ENCODE measurements at places on chromosomes 1 and 21. TPM values are rescaled to one million over a fixed set of nuclear protein-coding genes. Genes with fewer than 3 reads are reported as not detected.

GRCh38 chr1:85342207-85342606 is 65.8 kb upstream of the BCL10 start:
- H3K4me3 ChIP-seq = no peak overlapping the region
- no peaks in the 10 kb centered on the region for H3K27me3 ChIP-seq
- no peaks in the 10 kb centered on the region for H3K36me3 ChIP-seq
- no peak overlapping the region for H3K27ac ChIP-seq
- DNase-seq = no peak

DNA sequence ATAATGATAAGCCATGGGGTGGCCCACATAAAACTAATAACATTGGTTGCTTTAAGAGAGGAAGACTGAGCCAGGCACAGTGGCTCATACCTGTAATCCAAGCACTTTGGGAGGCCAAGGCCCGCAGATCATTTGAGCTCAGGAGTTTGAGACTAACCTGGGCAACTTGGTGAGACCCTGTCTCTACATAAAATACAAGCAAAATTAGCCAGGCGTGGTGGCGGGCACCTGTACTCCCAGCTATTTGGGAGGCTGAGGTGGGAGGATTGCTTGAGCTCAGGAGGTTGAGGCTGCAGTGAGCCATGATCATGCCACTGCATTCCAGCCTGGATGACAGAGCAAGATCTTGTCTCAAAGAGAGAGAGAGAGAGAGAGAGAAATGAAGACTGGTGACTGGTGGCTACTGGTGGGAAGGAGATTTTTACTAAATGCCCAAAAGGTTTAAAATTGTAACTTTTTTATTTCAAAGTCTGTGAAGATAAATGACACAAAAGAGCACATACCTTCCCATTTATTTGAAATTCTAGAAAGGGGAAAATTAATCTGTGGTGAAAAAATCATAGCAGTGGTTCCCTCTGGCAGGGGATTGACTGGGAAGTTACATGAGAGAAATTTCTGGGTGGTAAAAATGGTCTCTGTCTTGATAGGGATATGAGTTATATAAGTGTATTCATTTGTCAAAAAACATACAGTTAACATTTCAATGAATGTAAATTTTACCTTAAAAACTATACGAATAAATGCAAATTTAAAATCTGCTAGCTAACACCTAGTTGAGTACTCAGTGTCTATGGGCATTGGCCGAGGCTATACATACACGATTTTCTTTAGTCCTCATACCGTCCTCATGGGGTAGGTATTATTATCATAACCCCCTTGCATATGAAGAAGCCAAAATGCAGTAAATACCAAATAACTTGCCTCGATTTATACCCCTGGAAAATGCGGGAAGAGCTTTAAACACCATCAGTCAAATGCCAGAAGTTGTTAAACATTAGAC is 2.2 kb upstream of the NBPF1 start:
- DNase-seq = peak; percentile 75
- H3K4me3 ChIP-seq = no peak overlapping the region
- H3K4me1 ChIP-seq = peaks cover 23% of the 10 kb centered on the region

- no peaks in the 10 kb centered on the region for H3K36me3 ChIP-seq
- H3K27me3 ChIP-seq = no peaks in the 10 kb centered on the region
- H3K4me1 ChIP-seq = no peaks in the 10 kb centered on the region
- DNase-seq = no peak
Observed at GRCh38 chr1:58839846-58840835, 56.3 kb upstream of the JUN start.

DNA sequence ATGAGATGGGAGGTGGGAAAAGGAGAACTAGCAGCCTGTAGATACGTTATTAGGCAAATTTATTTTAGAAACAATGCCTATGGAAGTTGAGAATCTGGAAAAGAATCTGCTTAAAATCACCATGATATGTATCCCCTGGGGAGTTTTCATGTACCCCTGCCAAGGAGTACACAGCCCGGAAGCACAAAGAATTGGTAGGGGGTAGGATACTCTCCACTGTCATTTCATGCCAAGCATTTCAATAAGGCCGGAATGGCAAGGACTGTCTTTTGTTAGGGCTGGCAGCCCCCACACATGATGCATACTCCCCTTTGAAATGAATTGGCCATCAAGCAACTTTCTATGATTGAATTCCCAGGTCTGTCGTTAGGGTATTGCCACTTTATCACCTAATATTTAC is 111.5 kb upstream of the APP start:
- no peak for DNase-seq

RPE65 gene
- 0.10 TPM for total RNA-seq

PLA2G2F gene
- not detected for total RNA-seq

DNA sequence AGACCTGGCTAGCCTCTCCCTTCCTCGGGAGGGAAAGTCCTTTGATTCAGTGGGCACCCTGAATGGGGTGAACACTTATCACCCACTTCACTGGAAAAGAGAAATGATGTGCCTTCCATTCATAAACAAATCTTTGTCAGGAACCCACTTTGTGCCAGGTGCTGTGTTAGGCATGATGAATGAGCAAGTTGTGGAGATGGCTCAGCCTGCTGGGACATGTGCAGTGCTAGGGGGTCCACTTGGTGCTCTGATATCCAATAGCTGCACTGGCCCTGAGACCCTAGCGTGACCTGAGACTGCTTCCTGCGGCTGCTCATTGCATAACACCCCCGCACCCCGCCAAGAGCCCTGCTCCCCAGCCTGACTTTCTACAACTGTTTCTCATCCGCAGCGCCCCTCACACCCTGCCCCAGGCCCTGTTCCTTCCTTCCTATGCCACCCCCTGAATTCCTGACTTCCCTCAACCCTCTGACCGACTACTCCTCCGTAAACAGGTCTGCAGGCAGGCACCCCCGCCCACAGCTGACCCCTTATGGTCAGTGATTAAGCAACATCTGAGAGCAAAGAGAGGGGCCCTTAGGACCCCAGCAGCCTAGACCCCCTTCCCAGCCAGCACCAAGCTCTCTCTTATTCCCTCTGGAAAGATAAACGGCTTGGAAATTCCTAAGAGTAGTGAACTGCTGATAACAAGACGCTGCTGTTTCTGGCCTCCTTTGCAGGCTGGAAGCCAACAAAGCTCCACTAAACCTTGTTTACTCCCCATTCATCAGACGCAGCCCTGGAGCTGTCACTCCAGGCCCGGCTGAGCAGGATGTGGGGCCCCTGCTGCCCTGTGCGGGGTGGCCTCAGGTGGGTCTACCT is 12.9 kb downstream of the CSRP1 start:
- peak overlapping the region; percentile 29 for H3K27ac ChIP-seq
- no peak overlapping the region for H3K4me3 ChIP-seq
- H3K27me3 ChIP-seq = no peaks in the 10 kb centered on the region
- peak; percentile 14 for DNase-seq
- H3K4me1 ChIP-seq = peaks cover 84% of the 10 kb centered on the region

PRR9 gene
- not detected for total RNA-seq

DNA sequence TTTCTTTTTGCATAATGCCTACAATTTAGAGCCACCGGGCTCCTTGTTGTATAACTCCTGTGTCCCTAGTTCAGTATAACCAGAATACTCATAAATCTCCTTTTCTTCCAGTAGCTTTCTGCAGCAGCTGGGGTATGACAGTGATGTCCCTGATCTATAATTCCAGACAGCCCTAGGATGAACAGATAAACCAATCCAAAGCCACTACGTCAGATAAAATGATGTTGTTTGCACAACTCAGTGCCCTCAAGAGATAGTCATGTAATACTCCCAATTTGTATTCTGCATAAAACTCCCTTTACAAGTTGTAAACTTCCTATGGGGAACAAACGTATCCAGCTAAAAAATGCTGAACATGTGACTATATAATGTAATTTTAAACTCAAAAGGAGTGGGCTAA is 44.7 kb downstream of the ZNF326 start:
- H3K4me3 ChIP-seq = no peak overlapping the region
- H3K36me3 ChIP-seq = no peaks in the 10 kb centered on the region
- H3K4me1 ChIP-seq = no peaks in the 10 kb centered on the region
- H3K27me3 ChIP-seq = no peaks in the 10 kb centered on the region
- no peak for DNase-seq
- H3K27ac ChIP-seq = no peak overlapping the region

DNA sequence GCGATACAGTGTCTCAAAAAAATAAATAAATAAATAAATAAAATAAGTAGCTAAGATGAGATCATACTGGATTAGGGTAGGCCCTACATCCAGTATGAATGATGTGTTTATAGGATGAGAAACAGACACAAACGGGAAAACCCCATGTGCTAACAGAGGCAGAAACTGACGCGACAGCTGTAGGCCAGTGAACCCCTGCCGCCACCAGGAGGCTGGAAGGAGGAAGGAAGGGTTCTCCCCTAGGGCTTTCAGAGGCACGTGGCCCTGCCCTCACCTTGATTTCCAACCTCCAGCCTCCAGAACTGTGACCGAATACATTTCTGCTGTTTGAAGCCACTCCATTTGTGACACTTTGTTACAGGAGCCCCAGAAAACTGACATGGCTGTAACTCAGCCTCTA is 38.5 kb downstream of the CHD5 start:
- no peaks in the 10 kb centered on the region for H3K4me1 ChIP-seq
- peaks cover 2% of the 10 kb centered on the region for H3K27me3 ChIP-seq
- no peak overlapping the region for H3K4me3 ChIP-seq

- DNase-seq = no peak
- no peaks in the 10 kb centered on the region for H3K36me3 ChIP-seq
Observed at GRCh38 chr21:33197496-33197895, 32.2 kb upstream of the IFNAR2 start.

DNA sequence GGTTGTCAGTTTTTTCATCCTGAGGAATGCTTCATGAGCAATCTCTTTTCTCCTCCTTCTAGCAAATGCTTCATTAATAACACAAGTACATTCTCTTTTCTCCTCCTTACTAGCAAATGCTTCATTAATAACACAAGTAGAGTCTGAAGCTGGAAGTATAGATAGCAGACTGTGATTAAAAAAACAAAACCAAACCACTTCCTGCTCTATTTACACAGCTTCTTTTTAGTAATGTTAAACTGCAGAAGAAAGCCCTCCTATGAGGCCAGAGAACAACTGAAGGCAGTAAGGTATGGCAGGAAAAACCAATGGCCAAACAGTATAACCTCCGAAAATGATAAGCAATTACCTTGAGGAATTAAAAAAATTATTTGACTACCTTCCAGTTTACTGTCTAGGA is 90.1 kb downstream of the ZSWIM5 start:
- peaks cover 20% of the 10 kb centered on the region for H3K4me1 ChIP-seq
- no peak for DNase-seq
- H3K27me3 ChIP-seq = no peaks in the 10 kb centered on the region
- no peak overlapping the region for H3K27ac ChIP-seq
- no peaks in the 10 kb centered on the region for H3K36me3 ChIP-seq

DNA sequence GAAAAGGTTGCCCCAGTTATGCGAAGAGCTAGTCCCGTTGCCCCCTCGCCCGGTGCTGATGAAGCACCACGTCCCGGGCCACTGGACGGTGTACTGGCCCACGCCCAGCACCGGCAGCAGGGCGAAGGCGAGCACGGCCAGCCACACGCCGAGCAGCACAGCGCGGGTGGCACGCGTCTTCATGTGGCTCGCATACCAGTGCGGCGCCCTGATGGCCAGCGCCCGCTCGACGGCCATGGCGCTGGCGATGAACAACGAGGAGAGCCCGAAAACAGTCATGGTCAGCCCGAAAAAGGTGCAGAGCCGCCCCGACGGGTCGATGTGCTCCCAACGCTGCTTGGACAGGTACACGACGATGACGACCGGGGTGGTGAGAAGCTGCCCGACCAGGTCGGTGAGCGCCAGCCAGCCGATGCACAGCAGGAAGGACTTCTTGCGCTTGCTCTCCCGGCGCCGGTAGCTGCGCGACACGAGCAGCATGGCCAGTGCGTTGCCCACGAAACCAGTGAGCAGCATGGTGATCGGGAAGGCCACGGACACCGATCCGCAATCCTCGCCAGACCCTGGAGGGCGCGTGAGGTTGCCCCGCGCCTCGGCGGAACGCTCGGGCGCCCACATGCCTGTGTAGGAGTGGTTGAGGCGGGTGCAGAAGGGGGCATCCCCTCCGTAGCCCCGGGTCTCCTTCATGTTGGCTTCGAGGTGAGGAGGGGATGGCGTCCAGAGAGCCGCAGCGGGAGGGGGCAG is 553 bp downstream of the PTGER3 start:
- peaks cover 13% of the 10 kb centered on the region for H3K4me1 ChIP-seq
- H3K27me3 ChIP-seq = peaks cover 39% of the 10 kb centered on the region
- no peak overlapping the region for H3K27ac ChIP-seq

All from spleen (tissue), 13 donors.